ENCODE measurements at places on chromosomes 4 and X. TPM values are rescaled to one million over a fixed set of nuclear protein-coding genes. Genes with fewer than 3 reads are reported as not detected.

DNA sequence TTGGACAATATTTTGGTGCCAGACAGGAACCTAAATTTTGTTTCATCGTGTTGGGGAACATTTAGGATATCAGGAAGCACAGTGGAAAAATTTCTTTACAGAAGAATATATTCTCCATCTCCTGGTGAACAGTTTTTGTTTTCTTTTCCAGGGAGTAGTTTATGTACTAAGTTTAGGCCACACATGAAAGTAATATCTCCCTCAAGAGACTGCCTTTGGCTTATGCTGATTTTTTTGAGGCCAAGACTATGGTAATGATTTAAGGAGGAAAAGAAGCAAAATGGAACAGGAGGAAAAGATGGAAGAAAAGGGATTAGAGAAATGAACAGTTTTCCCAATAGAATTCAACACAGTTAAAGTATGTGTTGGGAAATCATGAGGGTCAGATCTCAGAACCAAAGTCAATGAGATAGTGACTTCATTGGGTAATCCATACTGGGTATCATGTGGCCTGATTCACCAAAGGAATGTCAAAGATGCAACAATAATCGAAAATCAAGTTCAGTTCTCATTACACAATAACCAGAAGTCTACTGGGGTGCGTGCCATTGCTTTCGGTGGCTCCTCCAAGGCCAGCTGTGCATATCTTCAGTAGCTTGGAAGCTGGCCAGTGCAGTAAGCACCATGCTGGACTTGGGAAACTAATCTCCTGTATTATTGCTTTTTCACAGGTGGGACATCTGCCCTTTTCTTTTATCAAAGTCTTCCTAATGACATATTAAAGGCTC lies 234.8 kb downstream of the COL25A1 start:
- DNase-seq, result no peak

DNA sequence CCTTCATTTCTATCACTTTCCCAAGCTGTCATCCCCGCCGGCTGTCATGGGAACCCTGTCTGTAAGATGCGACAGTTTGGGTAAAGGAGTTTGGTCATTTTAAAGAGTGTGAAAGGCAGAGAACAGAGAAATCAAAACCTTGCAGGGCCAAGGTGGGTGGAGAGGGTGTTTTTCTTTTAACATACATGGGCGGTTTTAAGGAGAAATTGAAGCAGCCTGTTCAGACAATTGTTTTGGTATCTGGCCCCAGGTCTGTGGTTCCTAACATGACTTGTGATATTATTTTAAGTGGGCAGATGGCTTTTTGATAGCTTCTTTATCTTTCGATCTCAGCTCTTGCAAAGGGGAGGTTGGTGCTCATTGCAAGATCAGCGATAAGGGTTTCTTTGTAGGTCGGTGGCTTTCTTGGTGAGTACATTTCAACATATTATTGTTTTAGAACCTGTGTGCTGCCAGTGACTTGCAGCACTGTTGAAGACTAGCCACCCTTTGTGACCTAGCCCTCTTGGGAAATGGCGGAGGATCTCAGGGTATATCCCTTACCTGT lies 3.7 kb downstream of the PPP1R3F start:
- no peak for DNase-seq

GRCh38 chr4:186074189-186074588 lies 5.2 kb downstream of the TLR3 start:
- no peak for DNase-seq

GRCh38 chr4:17098996-17099395 lies 200.6 kb upstream of the LDB2 start:
- DNase-seq, result no peak

- DNase-seq, result no peak
Observed at GRCh38 chr4:102141842-102142241, 203.4 kb downstream of the SLC39A8 start.

DNA sequence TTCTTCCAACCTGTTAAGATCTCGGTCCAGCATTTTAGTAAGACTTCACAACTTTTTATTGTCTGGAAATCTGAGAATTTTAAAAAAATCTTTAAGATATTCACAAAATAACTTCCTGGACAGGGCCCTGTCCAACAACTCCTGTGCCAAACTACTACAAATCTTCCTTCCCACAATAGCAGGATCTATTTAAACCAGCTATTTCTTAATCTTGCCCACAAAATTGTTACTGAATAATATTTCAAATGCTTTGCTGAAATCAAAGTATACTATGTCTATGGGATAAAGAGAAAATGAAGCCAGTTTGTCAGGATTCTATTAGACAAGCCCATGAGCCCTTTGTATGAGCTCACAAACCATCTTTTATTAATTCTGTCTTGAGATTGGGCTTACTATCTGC lies 104.1 kb upstream of the DDIT4L start:
- no peak for DNase-seq

DNA sequence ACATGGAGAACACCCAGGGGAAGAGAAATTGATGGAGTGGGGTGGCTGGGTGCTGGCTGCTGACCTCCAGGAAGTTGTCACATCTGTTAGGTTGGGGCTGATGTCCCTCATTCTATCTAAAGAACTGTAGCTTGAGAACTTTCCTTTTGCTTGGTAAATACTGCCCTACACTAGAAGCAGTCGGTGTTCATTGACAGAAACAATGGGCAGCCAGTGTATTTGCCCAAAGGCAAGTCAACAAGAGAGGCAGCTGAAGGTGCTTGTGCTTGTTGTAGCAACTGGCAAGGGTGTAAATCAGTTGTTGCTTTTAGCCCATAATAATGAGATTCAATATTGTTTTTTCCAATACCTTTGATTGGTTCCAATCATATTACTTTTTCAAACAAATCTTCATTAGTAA lies 956 bp downstream of the TMEM154 start:
- no peak for DNase-seq

DNA sequence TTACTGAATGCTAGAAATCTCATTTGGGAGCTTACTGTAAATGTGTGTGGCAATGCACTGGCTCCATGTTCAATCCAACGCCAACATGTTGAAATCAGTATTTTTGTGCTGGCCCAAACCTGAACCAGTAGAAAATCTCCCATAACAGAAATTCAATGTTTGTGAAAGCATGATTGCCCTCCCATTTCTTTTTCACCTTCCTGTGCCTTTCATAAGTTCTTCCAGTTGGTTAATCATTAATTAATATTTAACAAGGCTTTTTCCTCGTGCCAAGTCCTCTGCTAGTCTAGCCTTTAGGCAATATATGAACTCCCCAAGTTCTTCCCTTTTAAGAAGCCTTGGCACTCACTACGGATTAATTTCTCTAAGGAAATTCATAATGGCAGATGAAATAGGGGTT lies 1.3 kb upstream of the PLS3 start:
- DNase-seq, result no peak

GRCh38 chr4:40283413-40283812 lies 51.7 kb upstream of the CHRNA9 start:
- DNase-seq, result no peak

DNA sequence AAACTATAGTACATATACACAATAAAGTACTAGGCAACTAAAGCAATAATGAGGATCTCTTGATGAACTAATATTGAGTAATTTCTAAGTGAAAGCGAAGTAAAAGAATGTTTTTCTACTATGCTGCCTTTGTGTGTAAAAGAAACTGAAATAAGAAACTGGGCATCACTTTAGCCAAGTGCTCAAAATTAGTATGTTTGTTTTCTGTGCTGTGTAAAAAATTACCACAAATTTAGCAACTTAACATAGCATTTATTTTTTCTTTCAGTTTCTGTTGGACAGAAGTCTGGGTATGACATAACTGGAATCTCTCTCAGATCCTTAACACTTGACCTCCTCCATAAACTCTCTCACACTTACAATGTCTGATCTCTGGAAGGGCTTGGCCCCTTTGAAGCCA lies 687.1 kb upstream of the MAGEB2 start:
- DNase-seq, result no peak

DNA sequence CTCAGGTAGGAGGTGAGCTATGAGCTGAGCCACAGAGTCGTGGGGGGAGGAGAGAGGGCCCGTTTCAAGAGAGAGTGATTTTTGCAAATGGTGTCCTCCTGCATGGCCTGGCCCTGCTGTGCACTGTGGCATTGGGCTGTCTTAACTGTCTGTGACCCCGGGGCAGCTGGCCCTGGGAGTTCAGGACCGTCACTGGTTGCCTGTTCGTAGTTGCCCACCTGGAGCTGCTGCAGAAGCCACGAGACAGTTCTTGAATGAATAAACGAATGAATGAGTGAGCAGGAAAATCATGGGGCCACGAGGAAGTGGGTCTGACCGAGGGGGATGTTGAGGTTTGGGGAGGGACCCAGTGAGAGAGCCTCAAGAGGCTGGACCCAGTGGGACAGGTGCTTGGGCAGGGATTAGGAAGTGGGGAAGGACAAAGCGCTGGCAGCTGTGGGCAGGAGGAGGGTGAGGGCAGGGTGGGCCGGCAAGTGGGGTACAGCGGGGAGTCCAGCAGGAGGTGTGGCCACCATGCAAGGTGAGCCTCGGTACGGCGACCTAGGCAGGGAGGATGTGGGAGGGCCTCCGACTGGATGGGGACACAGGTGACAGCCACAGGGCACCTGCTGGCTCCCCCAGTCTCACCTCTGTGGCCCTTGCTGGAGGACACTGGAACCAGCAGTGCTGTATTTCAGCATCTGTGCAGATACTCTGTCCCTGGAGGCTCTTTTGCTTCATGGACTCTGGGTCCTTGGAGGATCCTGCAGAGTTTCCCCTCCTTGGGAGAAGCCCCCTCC lies 10.2 kb downstream of the RGS12 start:
- no peak for DNase-seq

GRCh38 chr4:153114771-153115321 lies 89.4 kb upstream of the TRIM2 start:
- no peak for DNase-seq

- no peak for DNase-seq
Observed at GRCh38 chr4:115213716-115214115, 100.3 kb upstream of the NDST4 start.

DNA sequence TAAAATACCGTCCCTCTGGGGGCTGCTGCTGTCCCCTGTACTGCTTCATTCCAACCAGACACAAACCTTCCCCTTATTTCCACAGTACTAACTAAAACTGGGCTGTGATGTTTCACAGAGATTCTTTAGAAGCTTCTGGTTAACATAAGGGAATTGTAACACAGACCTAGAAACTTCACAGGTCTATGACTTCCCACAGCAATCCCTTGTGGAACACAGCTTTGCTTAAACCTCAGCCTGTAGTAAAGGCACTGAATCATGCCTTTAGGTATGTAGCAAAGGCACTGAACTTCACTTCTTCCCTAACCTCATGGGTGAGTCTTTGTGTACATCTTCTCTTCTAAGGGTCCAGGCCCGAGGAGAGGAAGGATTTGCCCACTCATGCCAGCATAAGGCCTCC lies 49.4 kb downstream of the SPINK2 start:
- no peak for DNase-seq

- no peak for DNase-seq
Observed at GRCh38 chrX:53795576-53795975, 109.1 kb upstream of the HUWE1 start.

DNA sequence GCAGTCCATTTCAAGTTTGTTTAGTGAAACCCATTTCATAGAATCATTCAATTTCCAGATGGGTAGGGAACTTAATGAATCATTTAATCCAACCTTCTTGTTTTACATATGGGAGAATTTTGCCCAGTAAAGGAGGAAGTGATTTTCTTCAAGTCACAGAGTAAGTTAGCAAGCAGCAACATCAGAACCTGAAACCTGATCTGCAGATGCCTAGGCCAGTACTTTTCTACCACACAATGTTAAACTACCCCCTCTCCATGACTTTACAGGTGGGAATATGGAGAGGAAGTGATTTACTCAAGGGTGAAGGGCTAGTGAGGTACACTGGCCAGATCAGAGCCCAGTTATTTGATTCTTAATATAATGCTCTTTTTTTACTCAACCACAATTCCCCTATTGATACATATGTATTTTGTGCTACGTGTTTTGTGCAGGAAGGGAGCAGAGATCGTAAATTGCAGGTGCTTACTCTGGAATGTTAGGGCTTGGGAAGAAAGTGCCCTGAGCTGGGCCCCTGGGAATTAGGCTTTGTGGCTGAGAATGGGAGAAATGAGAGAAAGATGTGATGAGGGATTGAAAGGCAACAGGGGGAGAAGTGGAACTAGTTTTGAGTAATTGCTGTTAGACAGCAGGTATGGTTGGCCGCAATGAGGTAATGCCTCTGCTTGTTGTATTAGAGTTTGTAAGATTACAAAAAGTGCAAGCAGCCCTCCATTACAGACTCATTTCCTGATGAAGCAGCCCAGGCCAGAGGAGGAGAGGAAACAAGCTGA lies 6.8 kb downstream of the LHFPL1 start:
- no peak for DNase-seq

GRCh38 chrX:39894683-39895082 lies 203.1 kb downstream of the BCOR start:
- peak; percentile 43 for DNase-seq

GRCh38 chr4:163815776-163816175 lies 321.3 kb downstream of the TMA16 start:
- no peak for DNase-seq

- DNase-seq, result peak; percentile 5
Observed at GRCh38 chr4:8326206-8326605, 56.7 kb downstream of the HTRA3 start.

GRCh38 chr4:152634110-152634760 lies 45.6 kb downstream of the TMEM154 start:
- DNase-seq, result no peak

DNA sequence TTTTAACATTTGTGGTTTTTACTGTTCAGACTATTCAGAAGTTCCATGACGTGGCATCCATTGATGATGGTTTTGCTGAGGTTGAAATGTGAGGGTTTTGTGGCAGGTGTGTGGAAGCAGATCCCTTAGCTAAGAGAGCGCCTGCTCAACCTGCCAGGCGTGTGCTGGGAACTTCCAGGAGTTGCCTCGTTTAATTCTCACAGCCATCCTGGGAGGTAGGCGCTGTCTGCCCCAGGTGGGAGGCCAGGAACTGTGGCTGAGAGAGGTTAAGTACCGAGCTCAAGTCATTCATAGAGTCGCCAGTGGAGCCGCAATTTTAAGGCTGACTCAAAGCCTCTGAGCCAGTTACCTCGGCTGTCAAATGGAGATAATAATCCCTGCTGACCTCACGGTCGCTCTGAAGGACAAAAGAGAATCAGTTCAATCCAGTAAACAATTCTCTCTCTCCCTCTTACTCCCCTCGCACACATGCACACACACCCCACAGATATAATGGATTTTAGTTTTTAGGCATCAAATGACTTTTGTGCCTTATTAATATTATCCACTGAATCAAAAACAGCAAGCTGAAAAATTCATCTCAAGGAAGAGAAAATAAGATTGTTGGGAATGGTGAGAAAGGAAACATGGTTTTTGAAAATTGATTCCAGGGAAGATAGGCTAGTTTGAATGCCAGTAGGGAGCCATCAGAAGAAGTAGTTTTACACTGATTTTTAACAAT lies 171.3 kb downstream of the PTTG2 start:
- DNase-seq, result peak; percentile 23

GRCh38 chr4:147737623-147738022 lies 5.7 kb downstream of the ARHGAP10 start:
- DNase-seq, result no peak

The TRIM75 gene
- total RNA-seq, result not detected

The CORIN gene
- total RNA-seq, result not detected

The TCP11X1 gene
- not detected for total RNA-seq

The GPR82 gene
- total RNA-seq, result 0.79 TPM

The GPC3 gene
- total RNA-seq, result 1.1 TPM

The RNF150 gene
- total RNA-seq, result 15.3 TPM

The BLOC1S4 gene
- total RNA-seq, result 18.8 TPM

The STK32B gene
- total RNA-seq, result 0.60 TPM

The SUPT20HL1 gene
- not detected for total RNA-seq
